ENCODE measurements at places on chromosomes 6 and 20. TPM values are rescaled to one million over a fixed set of nuclear protein-coding genes. Genes with fewer than 3 reads are reported as not detected.

DNA sequence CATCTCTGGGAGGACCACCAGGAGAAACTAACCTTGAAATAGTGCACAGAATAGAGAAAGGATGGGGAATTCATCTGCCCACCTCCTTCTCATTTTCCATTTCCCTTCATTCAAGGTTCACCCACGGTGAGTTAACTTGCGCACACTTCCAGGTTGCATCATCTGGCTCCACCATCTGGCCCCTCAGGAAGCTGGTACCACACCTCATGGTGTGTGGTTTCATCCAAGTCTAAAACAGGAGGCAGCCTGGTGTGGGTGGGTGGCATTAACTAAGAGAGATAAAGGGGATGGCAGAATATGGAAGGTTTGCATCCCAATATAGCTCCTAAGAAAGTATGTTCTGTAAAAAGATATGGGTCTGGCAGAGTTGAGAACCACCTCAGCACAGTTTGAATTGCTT is 3.8 kb downstream of the ZNF334 start:
- DNase-seq, result no peak

DNA sequence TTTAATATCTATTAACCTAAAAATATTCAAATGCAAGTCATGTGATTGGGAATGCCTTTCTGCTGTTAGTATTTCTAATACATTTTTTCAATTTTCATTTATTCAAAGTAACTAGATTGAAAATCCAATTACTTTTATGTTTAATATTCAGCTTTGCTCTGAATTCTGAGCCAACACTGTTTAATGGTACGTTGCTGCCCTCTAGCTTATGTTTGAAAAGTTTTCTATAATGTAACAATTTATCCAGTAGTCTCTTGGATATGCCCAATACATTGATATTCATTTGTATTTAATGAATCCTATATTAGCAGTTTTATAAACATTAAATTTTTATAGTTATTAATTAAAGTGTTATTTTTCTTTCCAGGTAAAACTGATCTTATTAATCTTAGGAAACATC is 47.4 kb downstream of the LGSN start:
- DNase-seq, result no peak

- DNase-seq, result no peak
Observed at GRCh38 chr6:26394289-26394688, 7.8 kb upstream of the BTN3A1 start.

DNA sequence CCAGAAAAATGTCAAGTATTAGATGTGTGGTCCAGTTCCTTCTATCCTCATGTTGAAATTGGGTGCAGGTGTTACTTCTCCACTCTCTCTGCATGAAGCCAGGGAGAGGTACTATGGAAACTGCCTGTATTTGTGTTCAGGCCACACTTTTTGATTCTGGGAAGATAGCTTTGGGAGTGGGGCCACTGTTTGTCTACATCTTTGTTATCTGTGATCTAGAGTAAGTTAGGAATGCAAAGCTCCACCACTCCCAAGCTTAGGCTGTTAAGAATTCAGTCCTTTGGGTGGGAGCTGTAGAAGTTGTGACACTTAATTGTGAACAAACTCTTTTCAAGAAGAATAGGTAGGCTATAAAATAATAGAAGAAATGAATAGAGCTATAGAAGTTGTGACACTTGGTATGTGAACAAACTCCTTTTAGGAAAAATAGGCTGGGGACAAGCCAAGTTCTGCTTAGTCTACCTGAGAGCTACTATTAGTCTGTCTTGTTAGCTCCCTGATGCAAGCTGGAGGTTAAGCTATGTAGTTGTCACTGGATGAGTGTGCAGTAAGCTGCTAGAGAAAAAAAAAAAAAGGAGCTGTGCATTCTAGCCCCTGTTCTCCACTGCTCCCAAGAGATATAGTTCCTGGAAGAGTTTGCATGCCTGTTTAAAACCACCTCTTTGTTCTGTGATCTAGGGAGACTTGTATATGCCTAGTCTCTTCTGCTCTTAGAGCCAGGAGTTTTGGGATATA is 7.1 kb upstream of the GFRAL start:
- no peak for DNase-seq

ATP6V1G2 gene
- 1.5 TPM for total RNA-seq

SAMD5 gene
- 3.8 TPM for total RNA-seq

Measured in aorta (tissue), 5 donors.